ENCODE measurements at places on chromosomes 16 and 17.

- no peak for DNase-seq
Observed at GRCh38 chr16:71840052-71840451, 5.7 kb upstream of the ATXN1L start.

DNA sequence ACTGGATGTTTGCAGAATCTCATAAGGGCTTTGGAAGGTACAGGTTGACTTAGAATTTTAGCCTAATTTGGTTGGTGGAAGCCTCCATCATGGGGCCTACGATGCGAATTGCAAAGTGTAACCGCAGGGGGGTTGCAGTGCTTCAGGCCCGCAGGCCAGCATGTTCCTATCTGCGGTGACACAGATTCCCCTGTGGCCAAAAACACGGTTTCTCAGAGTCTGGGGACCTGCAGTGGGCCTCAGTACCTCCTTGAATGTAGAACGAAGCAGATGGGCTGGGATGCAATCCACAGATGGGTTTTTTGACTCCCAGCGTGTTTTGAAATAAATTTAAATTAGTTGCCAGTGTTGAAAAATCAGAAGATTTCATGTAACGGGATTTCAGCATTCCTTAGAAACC, 34.7 kb downstream of the KIAA0513 start:
- no peak for DNase-seq

DNA sequence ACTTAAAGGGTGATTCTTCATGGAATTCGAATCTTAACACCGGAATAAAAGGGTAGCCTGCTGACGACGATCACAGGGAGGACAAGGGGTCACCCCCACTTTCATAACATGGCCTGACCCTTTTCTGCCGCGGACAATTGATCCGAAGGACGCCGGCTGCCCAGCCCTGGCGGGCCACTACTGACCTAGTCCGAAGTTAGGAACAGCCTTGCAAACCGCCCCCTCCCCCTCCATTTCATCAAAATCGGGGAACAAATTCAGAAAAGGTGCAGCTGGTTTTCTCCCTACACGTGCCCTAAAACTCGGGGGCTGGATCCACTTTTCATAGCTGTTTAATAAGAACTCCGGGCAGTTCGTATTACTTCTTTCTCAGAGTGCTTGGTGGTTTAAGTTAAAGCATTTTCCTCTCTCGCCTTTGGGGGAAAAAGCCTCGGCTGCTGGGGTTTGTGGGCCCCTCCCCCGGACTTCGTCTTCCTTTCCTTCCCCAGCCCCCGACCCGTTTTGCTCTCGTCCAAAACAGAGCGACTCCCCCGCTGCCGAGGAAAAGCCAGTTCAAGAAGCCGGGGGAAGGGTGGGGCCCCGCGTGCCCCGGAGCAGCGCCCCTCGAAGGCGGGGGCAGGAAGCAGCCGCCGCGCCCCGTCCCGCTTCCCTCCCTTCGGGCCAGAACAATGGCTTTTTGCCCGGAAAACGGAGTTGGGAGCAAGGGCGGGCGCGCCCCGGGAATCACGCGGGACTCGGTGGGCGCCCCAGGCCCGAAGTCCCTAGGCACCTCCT, 641 bp upstream of the CBX2 start:
- DNase-seq: no peak

DNA sequence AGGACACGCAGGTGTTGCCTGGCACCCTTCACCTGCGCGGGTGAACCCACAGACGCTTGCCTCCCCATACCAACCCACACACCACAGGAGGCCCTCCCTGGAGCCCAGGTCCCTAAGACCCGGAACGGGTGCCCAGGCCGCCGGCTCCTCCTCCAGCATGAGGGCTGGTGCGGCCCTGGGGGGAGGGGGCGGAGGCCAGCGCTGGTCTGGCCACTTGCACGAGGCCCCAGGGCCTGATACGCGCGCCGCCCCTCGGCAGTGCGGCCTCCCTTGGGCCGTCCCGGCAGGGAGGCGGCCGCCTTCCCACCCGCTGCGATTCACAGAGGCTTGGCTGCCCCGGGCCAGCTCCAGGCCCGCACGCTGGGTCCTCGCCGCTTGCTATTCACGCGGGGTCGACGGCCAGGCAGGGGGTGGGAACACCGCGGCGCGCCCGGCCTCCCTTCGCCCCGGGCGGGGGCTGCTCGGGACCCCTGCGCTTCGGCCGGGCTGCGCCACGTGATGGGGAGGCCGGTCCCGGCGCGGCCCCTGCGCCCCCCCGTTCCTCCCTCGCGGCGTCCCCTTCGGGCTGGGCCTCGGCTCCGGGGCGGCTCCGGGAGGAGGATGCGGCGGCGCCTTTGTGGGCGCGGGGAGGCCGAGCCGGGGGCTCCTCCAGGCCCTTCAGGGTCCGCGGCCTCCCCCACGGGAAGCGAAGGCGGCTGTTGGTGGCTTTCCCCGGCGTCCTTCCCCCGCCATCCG, 685 bp downstream of the FASN start:
- no peak for DNase-seq

- DNase-seq: no peak
Observed at GRCh38 chr17:80123791-80124190, 22.4 kb downstream of the GAA start.

DNA sequence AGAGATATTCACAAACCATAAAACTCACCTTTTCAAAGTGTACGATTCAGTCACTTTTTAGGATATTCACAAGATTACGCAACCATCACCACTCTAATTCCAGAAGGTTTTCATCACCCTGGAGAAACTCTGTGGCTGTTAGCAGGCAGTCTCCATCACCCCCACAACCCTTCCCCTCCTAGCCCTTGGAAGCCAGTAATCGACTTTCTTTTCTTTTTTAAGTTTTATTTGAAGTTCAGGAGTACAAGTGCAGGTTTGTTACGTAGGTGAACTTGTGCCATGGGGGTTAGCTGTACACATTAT, 363.5 kb downstream of the CPPED1 start:
- DNase-seq: no peak

- DNase-seq: no peak
Observed at GRCh38 chr17:2192367-2193057, 111.1 kb downstream of the SMG6 start.

- DNase-seq: no peak
Observed at GRCh38 chr17:44039829-44040635, 25.3 kb upstream of the TMEM101 start.

DNA sequence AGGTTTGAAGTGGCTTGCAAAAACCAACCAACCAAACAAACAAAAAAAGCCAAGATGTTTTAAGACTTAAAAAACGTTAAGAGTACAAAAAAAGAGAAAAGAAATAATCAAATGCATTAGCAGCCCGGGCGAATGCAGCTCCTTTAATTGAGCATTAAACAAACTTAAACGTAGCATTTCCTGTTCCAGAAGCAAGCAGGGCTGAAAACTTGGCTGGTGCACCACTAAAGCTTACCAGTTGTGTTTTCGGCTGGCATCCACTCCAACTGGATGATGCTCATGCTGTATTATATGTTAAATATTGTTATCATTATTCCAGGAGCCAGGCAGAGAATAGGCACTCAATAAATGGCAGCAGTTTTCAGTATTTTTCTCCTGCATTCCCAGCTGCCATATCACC, 45.1 kb downstream of the IRX6 start:
- no peak for DNase-seq

DNA sequence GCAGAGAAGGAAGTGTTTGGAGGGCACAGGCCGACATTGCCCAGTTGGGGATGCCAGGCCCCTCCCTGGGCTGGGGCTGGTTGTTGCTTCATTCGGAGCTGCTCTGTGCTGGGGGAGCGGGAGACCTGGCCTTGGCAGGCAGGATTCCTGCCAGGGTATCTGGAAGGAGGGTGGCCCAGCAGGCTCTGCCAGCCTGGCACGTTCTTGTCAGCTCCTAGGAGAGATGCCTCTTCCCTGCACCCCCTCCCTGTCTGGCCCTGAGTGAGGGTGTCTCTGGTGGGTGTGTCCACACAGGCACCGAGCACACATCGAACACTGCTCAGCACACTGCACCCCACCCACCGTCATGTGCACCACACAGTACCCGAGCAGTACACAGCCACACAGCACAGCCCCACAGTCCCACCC, 35.2 kb downstream of the ARHGAP23 start:
- no peak for DNase-seq

DNA sequence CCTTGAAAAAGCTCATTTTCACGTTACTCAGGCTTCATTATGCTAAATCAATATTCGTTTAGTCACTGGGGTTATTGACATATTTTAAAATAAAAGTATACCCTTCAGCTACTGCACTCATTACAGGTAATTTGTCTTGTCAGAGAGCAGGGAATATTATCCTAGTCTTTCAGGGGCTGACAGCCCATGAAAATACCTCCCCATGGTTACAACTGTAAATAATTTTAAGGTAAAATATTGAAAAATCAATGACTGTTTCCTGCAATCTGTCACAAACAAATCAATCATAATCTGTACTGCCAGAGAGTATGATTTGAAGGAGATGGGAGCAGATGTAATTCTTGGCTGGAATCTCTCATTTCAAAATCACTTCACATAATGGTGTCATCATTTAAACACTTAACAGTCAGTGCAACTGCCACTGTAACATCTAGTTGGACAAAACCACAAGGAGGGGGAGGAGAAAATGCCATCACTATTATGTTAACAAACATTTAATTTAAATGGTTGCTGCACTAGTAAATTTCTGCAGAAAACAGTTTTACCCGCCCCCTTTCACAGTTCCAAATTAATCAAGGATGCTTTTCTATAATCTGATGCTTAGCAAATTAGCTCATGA, 9.3 kb upstream of the IRX5 start:
- DNase-seq: no peak

DNA sequence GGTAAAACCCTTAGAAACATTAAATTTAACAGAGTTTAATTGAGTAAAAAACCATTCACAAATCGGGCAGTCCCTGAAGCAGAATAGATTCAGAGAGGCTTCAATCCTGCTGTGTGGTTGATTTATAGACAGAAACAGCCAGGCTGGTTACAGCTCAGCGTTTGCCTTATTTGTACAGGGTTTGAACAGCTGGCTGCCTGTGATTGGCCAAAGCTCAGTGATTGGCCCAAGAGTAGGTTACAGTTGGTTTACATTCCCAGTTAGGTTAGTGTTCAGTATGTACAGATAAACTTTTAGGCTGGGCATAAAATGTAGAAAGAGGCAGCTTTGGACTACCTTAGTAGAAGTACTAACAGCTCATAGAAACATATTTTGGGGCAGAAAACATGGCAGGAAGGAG, 210.4 kb upstream of the ELAC2 start:
- no peak for DNase-seq

GRCh38 chr16:28231763-28232162, 20.0 kb upstream of the XPO6 start:
- no peak for DNase-seq

DNA sequence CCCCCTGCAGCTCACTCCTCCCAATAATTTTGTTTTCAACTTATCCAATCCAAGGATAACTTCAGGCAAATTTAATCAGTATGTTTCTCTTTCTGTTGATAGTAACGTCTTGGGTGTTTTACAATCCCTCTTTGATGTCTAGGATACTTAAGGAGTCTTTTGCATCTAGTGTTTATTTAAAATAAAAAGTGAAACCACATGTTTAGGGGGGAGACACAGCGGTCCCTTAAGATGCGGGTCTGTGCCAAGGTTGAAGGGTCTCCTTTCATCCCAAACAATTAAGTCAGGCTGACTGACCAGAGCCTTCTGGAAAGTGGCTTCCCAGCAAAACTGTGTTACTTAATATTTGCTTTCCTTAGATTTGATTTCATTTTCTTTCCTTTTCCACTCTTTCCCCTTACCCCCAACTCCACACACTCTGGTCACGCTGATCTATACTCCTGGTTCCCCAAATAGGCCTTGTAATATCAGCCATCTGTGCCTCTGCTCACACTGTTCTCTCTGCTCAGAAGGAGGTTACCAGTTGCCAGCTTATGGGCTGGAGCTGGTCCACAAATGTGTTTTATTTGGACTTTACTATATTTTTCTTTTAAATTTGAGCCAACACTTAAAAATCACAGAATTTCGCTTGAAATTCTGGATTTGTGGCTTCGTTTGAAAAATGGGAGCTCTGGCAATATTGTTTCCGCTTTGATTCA, 11.2 kb downstream of the ANKS4B start:
- no peak for DNase-seq

DNA sequence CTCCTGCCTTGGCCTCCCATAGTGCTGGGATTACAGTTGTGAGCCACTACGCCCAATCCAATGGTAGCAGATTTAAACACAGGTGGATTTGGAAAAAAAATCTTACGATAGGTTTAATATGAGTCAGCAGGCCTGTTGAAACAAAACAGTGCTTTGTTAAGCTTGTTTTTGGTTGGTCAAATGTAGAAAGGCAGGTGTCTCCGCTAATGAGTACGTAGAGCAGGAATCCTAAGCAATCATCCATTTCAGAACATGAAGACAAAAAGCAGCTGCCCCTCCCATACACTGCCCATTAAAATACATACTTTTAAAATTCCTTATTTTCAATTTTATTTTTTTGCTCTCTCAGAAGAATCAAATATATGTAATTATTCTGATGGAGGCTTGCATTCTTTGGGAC, 1.9 kb upstream of the WWOX start:
- no peak for DNase-seq

DNA sequence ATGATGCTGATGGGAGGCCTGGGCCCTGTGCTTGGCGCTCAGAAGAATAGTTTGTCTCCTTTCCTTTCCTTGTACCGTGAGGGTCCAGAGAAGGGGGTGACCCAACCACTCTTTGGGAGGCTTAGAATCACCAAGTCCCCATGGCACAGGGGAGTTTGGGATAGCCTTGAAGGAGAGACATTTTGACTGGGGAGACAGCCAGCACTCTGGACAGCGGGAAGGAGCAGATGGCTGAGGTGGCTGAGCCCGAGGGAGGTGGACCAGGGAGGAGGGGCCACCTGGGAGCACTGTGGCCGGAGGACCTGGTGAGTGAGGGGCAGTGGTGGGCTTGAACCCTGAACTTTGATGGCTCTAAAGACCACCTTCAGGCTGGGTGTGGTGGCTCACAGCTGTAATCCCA, 18.2 kb downstream of the MGAT5B start:
- no peak for DNase-seq

DNA sequence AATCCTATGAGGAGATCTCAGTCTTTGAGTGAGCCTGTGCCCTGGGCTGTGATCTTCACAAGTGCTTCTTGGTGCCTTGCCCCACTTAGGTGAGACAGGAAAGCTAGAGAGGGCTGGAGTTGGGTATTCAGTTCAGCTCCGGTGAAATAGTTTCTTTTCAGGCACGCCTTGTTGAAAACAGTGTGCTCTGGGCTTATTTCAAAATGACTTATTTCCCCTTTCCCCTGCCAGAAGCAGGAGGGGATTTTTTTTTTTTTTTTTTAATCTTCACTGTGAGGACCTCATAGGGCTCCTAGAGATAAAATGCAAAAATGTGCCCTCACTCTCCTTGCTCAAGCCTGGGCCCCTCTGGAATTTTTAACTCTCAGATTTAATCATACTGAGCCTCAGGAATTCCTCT, 27.2 kb downstream of the MOSMO start:
- no peak for DNase-seq

Measured in cortex of kidney (tissue), 1 donor.